Substantia nigra (tissue), 51 donors: ENCODE measurements at places on chromosomes 4 and X.

GRCh38 chr4:139740121-139740520 lies 74.5 kb downstream of the MGST2 start:
- no peak for DNase-seq

- DNase-seq: no peak
Measured at GRCh38 chr4:52588097-52588496, 71.0 kb downstream of the USP46 start.

DNA sequence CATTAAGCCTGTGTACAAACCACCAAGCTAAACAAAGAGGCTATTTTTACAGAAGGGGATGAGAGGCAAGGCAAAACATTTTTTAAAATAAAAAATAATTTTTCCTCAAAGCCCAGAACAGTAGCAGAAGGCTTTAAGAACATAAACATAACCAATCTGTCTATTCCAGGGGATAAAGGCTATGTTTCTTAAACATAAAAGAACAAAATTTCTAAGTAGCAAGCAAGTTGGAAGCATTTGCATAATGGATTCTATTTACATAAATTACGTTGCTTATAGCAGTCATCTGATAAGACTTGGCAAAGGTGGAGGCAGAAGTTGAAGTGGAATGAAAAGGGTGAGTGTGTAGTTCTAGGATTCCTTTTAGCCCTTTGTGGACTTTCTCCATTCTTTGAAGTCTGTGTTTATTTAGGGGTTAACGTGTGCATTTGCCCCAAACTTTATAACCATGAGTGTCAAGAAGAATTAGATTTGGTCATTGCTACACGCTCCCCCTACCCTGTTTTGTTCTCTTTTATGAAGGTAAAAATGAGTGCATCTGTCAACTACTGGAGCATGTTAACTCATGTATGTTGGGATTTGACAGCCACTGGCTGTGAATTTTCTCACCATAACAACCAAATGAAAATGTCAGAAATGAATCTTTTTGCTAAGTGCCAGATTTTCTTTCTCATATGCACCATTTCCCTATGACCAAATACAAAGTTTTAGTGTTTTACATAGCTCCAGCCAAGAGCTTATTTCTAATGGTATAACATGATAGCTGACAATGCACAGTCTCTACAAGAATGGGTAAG lies 378.4 kb upstream of the IGFBP7 start:
- no peak for DNase-seq

- no peak for DNase-seq
Measured at GRCh38 chrX:19579485-19579884, 64.2 kb upstream of the MAP3K15 start.

- DNase-seq: no peak
Measured at GRCh38 chr4:129369361-129370010, 273.5 kb downstream of the C4orf33 start.

DNA sequence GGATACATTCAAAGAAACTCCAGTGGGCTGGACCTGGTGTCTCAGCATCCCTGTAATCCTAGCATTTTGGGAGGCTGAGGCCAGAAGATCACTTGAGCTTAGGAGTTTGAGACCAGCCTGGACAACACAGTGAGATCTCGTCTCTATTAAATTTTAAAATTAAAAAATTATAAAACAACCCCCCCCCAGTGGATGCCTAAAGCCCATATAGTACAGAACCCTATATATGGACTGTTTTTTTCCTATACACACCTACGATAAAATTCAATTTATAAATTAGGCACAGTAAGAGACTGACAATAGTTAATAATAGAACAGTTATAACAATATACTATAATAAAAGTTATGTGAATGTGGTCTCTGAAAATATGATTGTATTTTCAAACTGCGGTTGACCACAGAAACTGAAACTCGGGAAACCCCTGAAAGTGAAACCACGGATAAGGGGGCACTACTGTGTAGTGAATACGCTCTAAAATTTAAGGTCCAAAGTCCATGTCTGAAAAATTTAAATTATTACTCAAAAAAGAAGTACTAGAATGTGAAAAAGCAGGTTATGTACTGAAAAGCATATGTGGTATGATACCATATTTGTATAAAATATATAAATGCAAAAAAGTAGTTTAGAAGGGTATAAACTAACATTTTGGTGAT lies 2.0 kb downstream of the SMIM14 start:
- DNase-seq: no peak

- no peak for DNase-seq
Measured at GRCh38 chr4:53913771-53914170, 150.6 kb downstream of the CHIC2 start.

GRCh38 chr4:164188236-164188635 lies 565.7 kb upstream of the SMIM31 start:
- no peak for DNase-seq

DNA sequence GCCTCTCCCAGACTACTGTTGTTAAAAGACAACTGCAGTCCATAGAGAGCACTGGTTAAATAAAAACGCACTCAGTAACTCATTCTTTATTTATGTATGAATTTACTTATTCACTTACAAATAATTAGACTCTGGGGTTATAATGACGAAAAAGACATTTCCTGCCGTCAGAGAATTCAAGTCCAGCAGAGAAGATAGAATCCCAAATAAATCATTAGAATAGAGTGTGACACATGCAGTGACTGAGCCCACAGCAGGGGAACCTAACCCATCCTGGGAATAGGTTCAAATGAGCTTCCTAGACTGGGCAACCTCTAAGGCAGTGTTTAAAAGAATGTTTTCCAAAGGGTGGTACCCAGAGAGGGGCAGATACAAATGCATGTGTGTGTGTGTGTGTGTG lies 53.9 kb downstream of the FGFBP1 start:
- DNase-seq: no peak

DNA sequence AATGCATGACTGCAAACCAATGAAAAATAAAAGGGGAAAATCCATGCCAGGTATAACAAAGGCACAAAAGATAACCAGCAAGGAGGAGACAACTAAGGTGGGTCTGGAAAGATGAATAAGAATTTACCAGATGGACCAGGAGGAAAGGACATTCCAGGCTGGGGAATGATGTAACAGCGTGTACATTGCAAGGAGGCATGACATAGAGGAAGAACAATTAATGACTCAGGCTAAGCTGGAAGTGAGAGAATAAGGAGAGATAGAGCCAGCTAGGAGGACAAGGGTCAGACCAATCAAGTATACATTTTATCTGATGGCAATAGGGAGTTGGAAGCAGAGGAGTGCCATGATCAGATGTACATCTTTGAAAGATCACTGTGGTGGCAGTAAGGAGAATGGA lies 57.0 kb downstream of the MTMR8 start:
- no peak for DNase-seq

DNA sequence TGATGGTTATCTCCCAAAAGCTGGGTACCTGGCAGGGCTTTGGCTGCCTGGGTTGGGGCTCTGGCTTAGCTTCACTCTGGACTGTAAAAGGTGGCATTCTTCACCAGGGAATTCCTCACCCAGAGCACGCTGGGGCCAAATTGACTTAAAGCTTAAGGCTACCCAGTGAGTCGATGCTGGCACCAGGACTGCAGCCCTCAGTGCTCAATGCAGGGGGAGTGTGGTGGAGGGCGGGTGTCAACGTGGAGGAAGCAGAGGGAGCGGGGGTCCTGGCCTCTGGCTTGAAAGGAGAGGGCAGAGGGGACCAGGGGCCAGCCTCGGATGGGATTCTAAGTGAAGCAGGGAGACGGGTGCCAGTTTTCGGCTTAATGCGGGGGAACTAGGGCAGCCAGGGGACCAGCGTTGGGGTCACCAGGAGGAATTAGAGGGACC lies 446 bp upstream of the FAM50A start:
- no peak for DNase-seq

- no peak for DNase-seq
Measured at GRCh38 chrX:83145876-83146275, 362.2 kb upstream of the POU3F4 start.

- no peak for DNase-seq
Measured at GRCh38 chr4:151766691-151767090, 5.9 kb upstream of the GATB start.

DNA sequence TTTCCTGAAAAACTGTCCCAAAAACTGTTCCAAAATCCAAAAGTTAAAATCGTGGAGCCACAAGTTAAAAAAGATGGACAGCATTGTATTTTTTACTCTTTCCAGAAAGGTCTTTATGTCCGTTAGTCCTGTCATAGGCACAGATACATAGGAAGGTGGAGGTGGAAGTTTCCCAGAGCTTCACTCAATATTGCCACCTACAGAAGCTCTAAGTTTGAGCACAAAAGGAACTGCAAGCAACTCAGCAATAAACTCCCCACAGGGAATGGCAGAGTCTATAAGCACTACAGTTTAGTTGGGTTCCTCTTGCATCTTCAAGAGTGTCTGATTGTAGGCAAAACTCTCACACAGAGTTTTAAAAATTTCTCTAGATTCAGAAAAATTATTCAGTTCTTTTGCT lies 22.0 kb upstream of the UGT2B4 start:
- DNase-seq: no peak

GRCh38 chr4:113635739-113636437 lies 125.7 kb downstream of the CAMK2D start:
- DNase-seq: no peak

GRCh38 chr4:73259571-73260090 lies 1.0 kb upstream of the ANKRD17 start:
- no peak for DNase-seq

- DNase-seq: no peak
Measured at GRCh38 chr4:184148738-184149637, 68.7 kb downstream of the ENPP6 start.

DNA sequence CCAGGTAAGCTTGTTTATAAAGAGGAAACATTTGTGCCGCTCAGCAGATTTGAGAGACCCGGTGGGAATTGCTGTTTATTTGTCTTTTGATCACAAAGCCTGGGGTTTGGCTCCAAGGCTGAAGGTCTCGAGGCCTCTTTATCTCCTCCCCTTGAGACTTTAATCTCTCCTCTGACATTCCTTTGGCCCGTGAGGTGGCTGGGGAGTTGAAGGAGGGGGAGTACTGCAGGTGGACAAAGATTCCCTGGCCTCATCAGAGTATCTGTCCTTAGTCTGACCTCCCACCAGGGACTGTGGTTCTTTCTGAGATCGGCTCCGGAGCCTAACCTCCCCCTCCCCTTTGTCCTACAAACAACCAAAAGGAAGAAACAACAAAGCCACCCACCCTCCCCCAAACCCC lies 216.5 kb downstream of the MID1IP1 start:
- no peak for DNase-seq

- DNase-seq: no peak
Measured at GRCh38 chr4:74254386-74254785, 53.9 kb upstream of the EPGN start.

- DNase-seq: no peak
Measured at GRCh38 chr4:89174784-89175183, 63.5 kb downstream of the TIGD2 start.

DNA sequence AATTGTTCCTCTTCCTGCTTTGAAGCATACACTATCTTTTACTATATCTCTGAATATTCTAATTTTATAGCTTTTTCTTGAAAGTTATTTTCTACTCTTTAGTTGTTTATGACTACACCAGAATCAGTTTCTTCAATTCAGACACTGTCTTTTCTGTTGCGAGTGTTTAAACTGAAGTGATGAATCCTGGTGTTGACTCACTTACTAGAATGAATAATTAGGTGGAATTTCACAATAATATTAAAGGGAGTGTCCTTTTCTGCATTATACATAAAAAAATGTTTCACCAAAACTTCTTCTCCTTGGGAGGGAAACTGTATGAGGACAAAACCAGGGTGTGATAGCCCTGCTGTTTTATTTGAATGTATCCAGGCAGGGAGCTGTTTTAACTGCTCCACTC lies 1383.1 kb downstream of the C4orf33 start:
- no peak for DNase-seq

DNA sequence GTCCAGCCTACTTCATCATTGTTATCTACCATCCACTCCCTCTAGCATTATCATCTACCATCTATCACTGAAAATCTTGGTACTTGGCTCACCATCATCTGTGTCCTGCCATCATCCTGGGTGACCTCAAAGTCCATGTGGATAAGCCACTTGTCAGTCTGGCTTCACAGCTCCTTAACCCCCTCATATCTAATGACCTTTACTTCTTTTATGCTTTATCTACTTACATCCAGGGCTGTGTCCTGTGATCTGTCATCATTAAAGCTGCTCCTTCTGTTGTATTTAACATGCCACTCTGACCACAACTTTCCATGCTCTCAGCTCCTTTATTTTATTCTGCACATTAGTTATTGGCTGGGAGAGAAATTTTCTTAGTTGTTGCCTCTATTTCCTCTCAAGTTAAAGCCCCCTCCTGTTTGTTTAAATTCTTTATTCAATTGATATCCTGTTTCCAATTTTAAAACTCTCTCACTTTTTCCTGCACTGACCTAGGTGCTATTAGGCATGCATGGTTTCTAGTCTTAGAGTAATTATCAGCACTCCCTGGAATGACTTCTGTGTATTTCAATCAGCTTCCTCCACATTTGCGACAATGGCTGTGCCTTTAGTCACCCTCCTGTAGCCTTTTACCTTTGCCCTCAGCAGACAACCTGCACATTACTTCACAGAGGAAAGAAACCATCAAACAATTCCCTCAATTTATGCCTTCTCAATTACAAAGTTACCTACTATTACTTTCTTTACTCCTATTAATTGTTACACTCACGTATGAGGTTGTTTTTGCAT lies 8.1 kb upstream of the FABP2 start:
- no peak for DNase-seq

DNA sequence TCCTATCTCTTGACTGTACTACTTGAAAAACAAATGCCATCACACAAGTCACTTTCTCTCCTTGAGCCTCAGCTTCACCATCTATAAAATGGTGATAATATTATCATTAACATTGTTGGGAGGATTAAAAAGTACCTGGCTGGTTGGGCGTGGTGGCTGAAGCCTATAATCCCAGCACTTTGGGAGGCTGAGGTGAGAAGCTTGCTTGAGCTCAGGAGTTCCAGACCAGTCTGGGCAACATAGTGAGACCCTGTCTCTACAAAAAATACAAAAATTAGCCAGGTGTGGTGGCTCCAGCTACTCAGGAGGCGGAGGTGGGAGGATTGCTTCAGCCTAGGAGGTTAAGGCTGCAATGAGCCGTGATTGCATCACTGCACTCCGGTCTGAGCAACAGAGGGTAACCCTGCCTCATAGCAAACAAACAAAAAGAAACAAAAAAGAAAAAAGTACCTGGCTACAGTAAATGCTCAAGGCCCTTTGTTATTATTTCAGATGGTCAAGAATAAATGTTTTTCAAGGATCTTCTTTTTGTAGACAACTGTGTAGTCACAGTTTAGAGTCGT lies 120.3 kb downstream of the CHRNA9 start:
- DNase-seq: no peak

GRCh38 chr4:99205153-99205979 lies 13.7 kb downstream of the ADH6 start:
- DNase-seq: no peak

DNA sequence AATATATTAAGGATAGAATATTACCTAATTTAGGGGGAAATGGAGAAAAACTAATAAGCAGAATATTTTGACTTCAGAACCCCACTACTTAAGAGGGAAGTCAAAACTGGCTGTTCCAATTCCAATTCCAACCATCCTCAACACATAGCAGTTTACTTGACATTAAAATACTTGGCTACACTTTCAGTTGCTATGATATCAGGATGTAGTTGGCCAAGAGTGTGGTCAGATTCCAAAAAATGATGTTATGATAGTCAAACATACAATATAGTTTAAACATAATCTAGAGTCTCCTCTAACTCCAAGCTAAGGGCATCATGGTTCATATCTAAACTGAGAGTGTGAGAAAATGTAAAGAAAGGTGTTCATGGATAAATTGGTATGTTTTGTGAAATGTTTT lies 16.5 kb upstream of the SMIM14 start:
- no peak for DNase-seq
